ENCODE measurements at places on chromosomes 5 and 9.

DNA sequence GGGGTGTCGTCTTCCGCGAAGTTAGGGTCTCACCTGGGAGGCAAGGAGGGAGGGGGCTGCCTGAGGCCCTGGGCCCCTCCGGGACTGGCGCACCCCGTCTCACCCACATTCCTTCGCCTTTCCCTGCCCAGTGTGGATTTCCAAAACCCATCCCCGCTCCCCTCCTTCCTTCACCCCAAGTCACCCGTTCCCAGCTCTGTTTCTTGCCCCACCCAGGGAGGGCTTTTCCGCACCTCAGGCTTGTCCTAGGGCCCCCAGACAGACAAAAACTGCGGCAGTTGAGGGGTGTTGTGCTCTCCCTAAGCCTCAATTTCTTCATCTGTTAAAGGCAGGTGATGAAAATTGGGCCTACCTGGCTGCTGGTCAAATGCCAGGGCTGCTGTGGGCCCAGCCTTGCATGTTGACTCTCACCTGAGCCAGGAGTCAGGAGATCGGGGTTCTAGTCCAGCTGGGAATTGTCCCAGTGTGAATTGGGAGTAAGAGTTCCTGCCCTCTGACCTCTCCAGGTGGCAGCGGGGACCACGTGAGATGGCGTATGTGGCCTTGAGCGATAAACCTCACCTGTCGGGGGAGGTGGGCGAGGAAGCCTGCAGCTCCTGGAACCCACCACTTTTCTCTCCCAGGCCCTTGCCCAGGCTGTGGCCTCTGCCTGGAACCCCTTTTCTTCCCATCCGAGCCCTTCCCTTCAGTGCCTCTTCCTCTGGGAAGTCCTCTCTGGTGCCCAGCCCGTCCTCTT lies 143.4 kb upstream of the IER5L start:
- no peak for DNase-seq

DNA sequence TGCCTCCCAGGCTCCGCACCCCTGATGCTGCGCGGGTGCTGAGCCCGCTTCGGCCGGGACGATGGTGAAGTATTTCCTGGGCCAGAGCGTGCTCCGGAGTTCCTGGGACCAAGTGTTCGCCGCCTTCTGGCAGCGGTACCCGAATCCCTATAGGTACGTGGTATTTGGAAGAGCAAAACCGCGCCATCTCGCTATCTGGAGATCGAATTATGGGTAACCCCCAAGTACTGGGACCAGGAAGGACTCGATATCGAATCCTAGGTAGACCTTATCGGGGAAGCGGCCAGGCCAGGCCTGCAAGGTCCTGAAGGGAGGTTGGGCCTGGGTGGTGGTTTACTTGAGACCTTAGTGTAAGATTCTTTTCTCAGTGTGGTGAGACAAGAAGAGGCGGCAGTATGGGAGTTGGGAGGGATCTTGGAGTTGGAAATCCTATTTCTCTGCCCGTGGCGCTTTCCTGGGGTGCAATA lies 359 bp downstream of the PRELID1 start:
- DNase-seq: no peak

- DNase-seq: no peak
Measured at GRCh38 chr5:44443172-44443571, 54.0 kb upstream of the FGF10 start.

DNA sequence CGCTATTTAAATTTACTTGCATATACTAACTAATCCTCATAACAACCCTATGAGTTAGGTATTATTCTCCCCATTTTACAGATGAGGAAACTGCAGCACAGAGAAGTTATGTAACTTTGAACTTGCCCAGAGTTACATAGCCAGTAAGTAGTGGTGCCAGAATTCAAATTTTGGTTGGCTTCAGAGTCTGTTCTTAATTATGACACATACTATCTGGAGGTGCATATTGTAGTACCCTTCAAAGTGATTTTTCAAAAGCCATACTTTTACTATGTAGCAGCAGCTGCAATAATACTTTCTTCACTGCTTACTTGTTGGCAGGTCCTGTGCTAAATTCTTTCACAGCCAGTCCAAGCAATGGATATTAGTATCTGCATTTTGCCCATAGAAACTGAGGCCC lies 16.4 kb downstream of the MAN2A1 start:
- DNase-seq: no peak

- no peak for DNase-seq
Measured at GRCh38 chr5:32508806-32509805, 64.6 kb upstream of the ZFR start.

- no peak for DNase-seq
Measured at GRCh38 chr9:12166518-12166917, 526.7 kb upstream of the TYRP1 start.

- DNase-seq: no peak
Measured at GRCh38 chr5:17796757-17797396, 162.6 kb downstream of the TAF11L14 start.

- no peak for DNase-seq
Measured at GRCh38 chr9:78278177-78278777, 18.6 kb upstream of the PSAT1 start.

- no peak for DNase-seq
Measured at GRCh38 chr5:152083231-152083630, 158.6 kb upstream of the GLRA1 start.

DNA sequence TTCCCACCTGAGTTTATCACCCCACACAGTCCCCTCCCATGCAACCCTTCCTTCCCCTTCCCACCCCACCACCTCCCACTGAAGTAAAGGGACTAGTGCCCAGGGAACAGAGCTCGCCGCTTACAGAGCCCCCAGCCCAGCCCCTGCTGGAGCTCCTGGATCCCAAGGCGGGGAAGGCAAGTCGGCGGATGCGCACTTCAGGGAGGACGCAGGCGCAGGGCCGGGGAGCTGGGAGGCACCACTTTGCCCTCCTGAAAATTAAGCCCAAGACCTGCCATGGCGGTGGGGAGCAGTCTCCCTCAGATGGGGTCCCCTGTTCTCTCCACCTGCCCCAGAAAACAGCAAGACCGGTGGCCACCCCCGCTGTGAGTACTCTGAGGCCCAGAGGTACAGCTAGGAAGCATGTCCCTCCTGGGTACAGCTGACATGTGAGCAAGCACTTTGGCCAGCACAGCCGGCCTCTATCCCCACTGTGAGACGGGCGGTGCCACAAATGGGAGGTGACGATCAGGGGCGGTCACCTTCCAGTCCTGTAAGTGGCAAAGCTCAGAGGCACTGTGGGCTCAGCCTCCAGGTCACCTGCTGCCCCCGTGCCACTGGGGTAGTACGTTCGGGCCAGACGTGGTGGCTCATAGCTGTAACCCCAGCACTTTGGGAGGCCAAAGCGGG lies 45.9 kb downstream of the COL23A1 start:
- no peak for DNase-seq

- DNase-seq: no peak
Measured at GRCh38 chr5:91359962-91360609, 23.0 kb downstream of the ARRDC3 start.

DNA sequence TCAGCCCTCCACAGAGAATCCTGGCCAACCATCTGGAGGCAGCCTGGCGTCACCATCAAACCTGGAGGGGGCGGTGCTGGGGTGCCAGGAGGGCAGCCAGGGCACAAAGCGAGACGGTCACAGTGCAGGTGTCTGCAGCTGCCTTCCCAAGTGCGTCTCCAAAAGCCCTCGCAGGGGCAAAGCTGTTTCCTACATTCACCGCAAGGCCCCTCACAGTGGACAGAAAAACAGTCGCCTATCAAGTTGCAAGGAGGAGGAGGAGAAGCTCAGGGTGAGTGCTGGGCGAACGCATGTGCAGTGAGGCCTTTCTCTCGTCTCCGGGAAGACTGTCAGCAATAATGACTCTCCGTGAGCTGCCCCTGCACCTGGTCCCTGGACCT lies 18.0 kb upstream of the LHX3 start:
- no peak for DNase-seq

GRCh38 chr5:153926201-153926600 lies 112.5 kb downstream of the FAM114A2 start:
- DNase-seq: no peak

- DNase-seq: no peak
Measured at GRCh38 chr5:139658501-139658927, 10.4 kb downstream of the CXXC5 start.

- no peak for DNase-seq
Measured at GRCh38 chr9:26882154-26882553, 10.4 kb downstream of the CAAP1 start.

GRCh38 chr5:73153513-73153912 lies 19.5 kb upstream of the TMEM174 start:
- no peak for DNase-seq

GRCh38 chr9:121634329-121635261 lies 16.8 kb upstream of the DAB2IP start:
- no peak for DNase-seq

Data from activated CD4-positive, alpha-beta T cell treated with anti-CD3 and anti-CD28 coated beads, Interleukin-2, Interleukin-6, amounts not matched to agents 100 ng/mL and 50 ng/mL, durations not matched to agents 16 hours and 8 hours (primary cell).